Activated B cell treated with CpG ODN at 0.5 μM for 24 hours (primary cell): ENCODE measurements at places on chromosomes 5 and 9. TPM values are rescaled to one million over a fixed set of nuclear protein-coding genes. Genes with fewer than 3 reads are reported as not detected.

DNA sequence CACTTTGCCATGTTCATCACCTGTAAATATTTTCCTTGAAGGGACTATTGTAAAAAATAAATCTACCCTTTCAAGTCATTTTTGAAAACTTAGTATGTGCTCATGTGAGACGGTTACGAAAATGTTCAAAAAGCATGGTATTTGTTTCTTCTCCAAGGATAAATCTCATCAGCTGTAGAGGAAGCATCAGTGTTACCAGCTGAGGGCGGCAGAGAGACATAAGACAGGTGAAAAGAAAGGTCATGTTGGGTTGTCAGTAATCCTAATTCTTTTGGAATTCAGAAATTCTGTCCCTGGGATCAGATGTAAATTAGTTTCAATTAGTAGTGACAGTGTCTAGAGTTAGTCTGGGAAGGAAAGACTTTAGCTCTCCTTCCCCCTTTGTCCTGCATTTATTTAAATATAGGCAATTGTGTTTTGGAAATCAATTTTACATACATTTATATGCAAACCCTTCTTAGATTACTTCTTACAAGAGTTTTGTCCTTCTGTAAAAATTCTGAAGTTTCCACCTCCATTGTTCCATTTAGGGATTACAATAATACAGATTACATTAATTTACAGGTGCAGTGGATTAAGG lies 791.9 kb upstream of the CDH6 start:
- no peaks in the 10 kb centered on the region for H3K27me3 ChIP-seq
- H3K4me1 ChIP-seq, result no peaks in the 10 kb centered on the region
- no peak overlapping the region for H3K4me3 ChIP-seq
- H3K27ac ChIP-seq, result no peak overlapping the region
- DNase-seq, result no peak

DNA sequence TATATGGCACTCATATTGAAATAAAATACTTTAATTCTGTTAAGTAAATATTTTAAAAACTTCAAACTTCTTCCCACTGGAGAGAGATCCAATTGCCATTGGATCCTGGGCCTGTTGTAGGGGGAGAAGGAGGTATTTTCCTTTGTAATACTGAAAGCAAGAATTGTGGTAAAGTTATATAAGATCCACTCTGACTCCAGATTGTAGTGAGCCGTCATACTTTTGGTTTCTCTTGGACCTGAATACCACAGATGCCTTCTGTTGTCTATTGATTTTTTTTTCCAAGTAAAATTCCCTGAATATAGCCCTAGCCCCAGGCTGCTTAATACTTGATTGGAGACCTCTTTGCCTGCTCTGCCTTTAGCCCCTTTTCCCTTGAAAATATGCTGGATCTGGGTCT lies 86.9 kb downstream of the ATG10 start:
- no peak for DNase-seq
- peaks cover 4% of the 10 kb centered on the region for H3K4me1 ChIP-seq
- H3K27ac ChIP-seq, result no peak overlapping the region
- H3K36me3 ChIP-seq, result no peaks in the 10 kb centered on the region
- no peaks in the 10 kb centered on the region for H3K27me3 ChIP-seq

GRCh38 chr5:116953251-116953930 lies 378.8 kb upstream of the SEMA6A start:
- no peak for DNase-seq
- no peaks in the 10 kb centered on the region for H3K36me3 ChIP-seq
- H3K4me3 ChIP-seq, result no peak overlapping the region

GRCh38 chr5:135649435-135649834 lies 70.6 kb upstream of the CXCL14 start:
- H3K4me3 ChIP-seq, result no peak overlapping the region
- no peak overlapping the region for H3K27ac ChIP-seq
- no peaks in the 10 kb centered on the region for H3K36me3 ChIP-seq
- DNase-seq, result no peak
- H3K4me1 ChIP-seq, result no peaks in the 10 kb centered on the region

DNA sequence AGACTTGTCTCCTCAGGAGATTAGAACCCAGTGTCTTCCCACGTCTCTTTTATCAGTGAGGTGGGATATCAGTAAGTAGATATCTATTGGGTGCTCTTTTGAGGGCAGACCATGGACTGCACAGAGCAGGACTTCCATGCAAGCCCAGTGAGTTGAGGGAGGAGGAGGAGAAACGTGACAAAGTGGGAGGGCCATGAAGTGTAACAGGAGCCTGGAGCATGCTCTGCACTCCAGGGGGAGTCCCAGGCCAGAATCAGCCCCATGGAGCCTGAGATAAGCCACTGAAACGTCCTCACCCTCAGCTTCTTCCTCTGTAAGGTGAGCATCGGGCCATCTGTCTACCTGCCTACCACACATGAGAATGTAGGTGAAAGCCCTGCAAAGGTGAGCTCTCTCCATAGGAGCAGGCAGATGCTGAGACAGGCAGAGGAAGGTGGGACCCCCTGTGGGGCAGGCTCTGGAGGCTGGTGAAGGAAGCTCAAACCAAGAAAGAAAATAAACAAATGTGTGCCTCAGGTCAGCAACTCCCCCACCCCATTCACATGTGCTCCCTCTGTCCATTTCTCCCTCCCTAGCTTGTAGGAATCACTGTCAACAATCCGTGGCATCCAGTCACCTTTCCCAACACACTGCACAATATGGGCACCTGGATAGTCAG lies 87.4 kb downstream of the NRG2 start:
- no peak overlapping the region for H3K27ac ChIP-seq
- H3K27me3 ChIP-seq, result peaks cover 28% of the 10 kb centered on the region
- no peaks in the 10 kb centered on the region for H3K36me3 ChIP-seq
- no peak for DNase-seq
- H3K4me3 ChIP-seq, result no peak overlapping the region
- H3K4me1 ChIP-seq, result no peaks in the 10 kb centered on the region

GRCh38 chr9:15578714-15579113 lies 25.9 kb downstream of the CCDC171 start:
- no peaks in the 10 kb centered on the region for H3K36me3 ChIP-seq
- no peak for DNase-seq
- H3K4me1 ChIP-seq, result no peaks in the 10 kb centered on the region
- H3K4me3 ChIP-seq, result no peak overlapping the region
- no peaks in the 10 kb centered on the region for H3K27me3 ChIP-seq

Gene PRUNE2
- not detected in 2 replicates for total RNA-seq

DNA sequence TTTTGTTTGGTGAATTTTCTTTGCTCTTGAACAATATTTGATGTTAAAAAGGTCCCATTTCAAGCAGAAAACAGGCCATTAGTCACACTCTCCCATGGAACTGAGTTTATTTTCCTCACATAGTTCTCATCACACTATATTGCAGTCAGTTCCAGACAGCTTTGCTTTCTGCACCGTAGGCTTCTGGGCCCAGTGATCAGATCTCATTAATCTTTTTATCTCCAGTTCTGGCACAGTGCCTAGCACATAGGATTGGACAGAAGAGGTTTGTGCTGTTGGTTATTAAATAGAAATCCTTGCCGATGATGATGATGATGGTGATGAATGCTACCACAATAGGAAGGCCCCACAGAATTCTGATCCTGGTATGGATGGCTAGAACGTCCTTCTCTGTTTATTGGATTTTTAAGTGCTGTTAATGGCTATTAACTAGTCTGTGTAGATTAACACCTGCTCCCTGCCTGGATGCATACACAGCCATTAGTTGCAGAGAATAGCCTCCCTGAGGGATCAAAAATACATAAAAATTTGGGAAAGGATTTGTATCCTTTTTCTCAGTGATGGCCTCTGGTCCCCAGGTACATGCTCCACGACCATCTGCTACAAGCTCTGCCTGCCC lies 52.0 kb upstream of the NTRK2 start:
- no peaks in the 10 kb centered on the region for H3K4me1 ChIP-seq
- no peak overlapping the region for H3K27ac ChIP-seq
- no peaks in the 10 kb centered on the region for H3K27me3 ChIP-seq
- H3K4me3 ChIP-seq, result no peak overlapping the region
- no peak for DNase-seq
- H3K36me3 ChIP-seq, result no peaks in the 10 kb centered on the region

DNA sequence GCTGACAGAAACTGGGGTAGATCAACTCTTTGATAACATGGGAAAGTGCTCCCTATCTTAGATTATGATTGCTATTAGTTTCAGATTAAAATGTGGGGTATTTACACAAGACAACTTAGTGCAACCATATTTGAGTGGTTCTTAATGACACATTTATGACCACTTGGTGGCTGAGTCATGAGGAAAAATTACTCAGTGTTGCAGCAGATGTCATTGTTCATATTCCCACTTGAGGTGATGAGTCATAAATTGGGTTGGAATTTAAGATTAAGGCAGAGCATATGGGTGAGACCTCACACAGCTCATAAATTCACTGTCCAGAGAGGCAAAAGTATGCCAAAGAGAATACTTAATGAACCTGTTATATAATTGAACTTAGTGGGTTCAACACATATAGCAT lies 408.3 kb downstream of the DMRT2 start:
- no peak overlapping the region for H3K27ac ChIP-seq
- no peaks in the 10 kb centered on the region for H3K4me1 ChIP-seq
- no peak overlapping the region for H3K4me3 ChIP-seq
- no peaks in the 10 kb centered on the region for H3K36me3 ChIP-seq
- peaks cover 4% of the 10 kb centered on the region for H3K27me3 ChIP-seq

Gene SLC27A4
- total RNA-seq, result 13.6 and 14.4 TPM in 2 replicates

Gene CDK5RAP2
- total RNA-seq, result 63.9 and 80.0 TPM in 2 replicates

GRCh38 chr9:123127512-123128075 lies 94.1 kb downstream of the GPR21 start:
- H3K27ac ChIP-seq, result no peak overlapping the region
- no peak overlapping the region for H3K4me3 ChIP-seq
- peaks cover 21% of the 10 kb centered on the region for H3K4me1 ChIP-seq

DNA sequence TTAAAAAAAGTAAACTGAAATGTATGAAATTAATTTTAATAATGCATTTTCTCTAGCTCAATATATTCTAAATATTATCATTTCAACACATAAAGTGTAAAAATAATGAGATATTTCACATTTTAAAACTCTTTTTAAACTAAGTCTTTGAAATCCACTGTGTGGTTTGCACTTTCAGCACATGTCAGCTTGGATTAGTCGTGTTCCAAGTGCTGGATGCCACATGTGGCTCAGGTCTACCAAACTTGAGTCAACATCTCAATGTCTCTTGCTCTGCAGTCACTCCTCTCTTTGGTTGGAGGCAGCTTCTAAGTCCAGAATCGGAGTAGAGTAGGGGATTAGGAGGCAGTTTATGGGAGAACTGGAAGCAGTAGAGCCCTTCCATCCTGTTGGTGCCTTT lies 173.7 kb upstream of the ANKRD55 start:
- no peaks in the 10 kb centered on the region for H3K27me3 ChIP-seq
- no peaks in the 10 kb centered on the region for H3K36me3 ChIP-seq
- no peak overlapping the region for H3K27ac ChIP-seq
- H3K4me1 ChIP-seq, result peaks cover 5% of the 10 kb centered on the region

DNA sequence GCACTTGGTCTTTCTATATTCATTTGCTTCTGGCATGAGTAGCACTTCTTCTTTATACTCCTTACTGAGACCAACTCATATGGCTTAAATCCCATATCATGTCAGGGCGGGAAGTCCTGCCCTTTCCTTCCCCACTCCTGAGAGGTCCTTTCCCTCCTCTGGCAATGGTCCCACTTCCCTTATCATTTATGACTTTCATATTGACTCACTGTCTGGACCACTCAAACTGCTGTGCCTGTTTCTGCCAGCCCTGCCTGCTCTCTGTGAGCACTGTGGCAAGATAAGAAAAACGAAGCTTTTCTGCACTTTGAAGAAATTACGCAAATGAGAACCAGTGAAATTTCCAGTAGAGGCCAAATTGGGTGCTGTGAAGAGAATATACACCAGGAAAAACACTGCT lies 58.1 kb downstream of the ZNF474 start:
- no peak overlapping the region for H3K27ac ChIP-seq
- H3K27me3 ChIP-seq, result peaks cover 7% of the 10 kb centered on the region
- no peaks in the 10 kb centered on the region for H3K4me1 ChIP-seq
- DNase-seq, result no peak
- no peak overlapping the region for H3K4me3 ChIP-seq

DNA sequence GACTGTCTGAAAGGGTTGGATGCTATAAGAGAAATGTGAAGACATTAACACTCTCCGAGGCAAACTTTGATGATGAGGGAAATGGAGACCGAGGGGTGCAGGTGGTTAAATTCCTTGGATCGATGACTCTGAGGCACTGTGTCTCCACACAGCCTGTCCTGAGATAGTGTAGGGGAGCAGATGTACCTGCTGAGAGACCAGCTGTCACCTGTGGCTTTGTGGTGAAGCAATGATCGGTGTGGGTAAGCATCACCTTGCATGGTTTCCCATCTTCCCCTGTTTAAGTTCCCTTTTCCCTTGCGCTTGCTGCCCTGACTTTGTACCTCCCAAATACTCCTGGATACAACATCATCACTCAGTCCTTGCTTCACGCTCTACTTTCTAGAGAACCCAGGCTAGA lies 9.8 kb upstream of the MIER3 start:
- DNase-seq, result no peak
- peaks cover 40% of the 10 kb centered on the region for H3K27me3 ChIP-seq
- no peak overlapping the region for H3K27ac ChIP-seq
- H3K36me3 ChIP-seq, result no peaks in the 10 kb centered on the region

GRCh38 chr9:72974501-72974900 lies 21.6 kb upstream of the ALDH1A1 start:
- H3K36me3 ChIP-seq, result no peaks in the 10 kb centered on the region
- peaks cover 4% of the 10 kb centered on the region for H3K4me1 ChIP-seq
- H3K27ac ChIP-seq, result no peak overlapping the region
- H3K4me3 ChIP-seq, result no peak overlapping the region

GRCh38 chr5:173477345-173478040 lies 139.0 kb downstream of the BOD1 start:
- H3K36me3 ChIP-seq, result no peaks in the 10 kb centered on the region
- no peaks in the 10 kb centered on the region for H3K4me1 ChIP-seq
- no peak for DNase-seq
- H3K27me3 ChIP-seq, result peaks cover 4% of the 10 kb centered on the region
- H3K27ac ChIP-seq, result no peak overlapping the region

Gene SOHLH1
- total RNA-seq, result not detected in 2 replicates

DNA sequence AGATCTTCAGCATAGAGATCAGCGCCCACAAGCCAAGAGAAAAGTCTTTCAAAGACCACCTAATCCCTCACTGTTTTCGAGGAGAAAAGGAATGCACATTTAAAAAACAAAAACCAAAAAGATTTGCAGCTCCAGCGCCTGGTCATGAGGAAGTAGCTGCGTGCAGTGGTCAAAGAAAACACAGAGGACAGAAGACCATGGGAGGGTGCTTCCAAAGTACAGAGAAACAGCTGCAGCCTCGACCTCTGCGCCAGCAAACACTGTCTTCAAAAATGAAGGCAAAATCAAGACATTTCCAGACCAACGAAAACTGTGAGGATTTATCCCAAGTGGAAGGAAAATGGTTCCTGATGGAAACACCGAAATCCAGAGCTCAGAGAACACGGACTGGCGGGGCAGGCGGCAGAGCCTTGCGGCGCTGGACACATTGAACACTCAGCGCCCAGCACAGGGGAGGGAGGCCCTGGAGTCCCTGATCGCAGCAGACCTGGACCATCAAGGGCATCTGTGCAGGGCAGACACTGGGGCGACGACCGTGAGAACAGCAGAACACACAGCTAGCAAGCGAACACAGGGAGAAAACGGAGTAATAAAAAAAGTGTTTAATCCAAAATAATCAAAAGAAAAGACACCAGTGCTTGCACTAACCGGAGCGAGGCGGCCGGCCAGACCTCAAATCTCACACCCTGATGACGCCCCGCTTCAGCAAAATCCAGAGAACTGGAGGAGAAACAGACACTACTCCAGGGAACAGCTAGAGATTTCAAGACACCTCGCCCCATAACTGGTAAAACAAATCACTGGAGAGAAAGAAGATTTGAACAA lies 12.6 kb upstream of the SLC12A7 start:
- no peak overlapping the region for H3K4me3 ChIP-seq
- H3K27ac ChIP-seq, result no peak overlapping the region
- no peaks in the 10 kb centered on the region for H3K4me1 ChIP-seq
- no peak for DNase-seq
- H3K36me3 ChIP-seq, result no peaks in the 10 kb centered on the region

Gene SLC6A18
- total RNA-seq, result not detected in 2 replicates

Gene GPR151
- not detected in 2 replicates for total RNA-seq

Gene CTXN3
- total RNA-seq, result not detected in 2 replicates
